ENCODE measurements at places on chromosomes 13 and 19.

DNA sequence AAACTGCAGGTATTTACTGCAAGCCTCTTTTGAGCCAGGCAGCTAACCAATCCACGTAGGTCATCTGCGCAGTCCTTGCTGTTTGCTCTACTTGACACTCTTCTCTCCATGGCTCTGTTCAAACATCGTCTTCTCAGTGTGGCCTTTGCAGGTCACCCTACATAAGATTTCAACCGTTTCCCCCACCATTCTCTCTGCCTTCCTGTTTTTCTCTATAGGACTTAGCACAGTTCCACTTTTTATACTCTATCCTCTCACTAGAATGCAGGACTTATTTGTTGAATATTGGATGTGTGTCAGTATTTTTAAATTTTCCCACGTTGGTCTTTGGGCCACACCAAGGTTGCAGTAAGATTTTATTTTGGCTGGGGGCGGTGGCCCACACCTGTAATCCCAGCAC, 1.7 kb upstream of the FBXW9 start:
- DNase-seq: no peak

GRCh38 chr13:34065928-34066327, 248.0 kb downstream of the RFC3 start:
- no peak for DNase-seq

DNA sequence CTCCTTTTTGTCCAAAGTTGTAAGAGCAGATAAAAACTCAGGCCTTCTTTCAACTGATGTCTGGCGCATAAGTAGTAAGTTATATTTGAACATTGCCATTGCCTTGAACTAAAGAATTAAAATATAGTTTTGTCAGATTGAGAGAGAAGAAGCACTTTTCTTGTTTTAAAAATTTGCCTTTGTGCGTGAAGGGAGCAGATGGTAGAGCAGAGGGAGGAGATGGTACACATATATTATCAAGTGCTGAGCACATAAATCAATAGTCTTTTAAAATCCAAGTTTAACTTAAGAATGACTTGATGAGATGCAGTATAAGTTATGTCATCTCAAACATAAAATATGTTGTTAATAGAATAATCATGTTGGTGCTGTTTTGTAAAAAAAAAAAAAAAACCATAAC, 504.6 kb upstream of the KLHL1 start:
- DNase-seq: no peak

- DNase-seq: no peak
Measured at GRCh38 chr19:41540041-41540695, 35.8 kb upstream of the CEACAM21 start.

DNA sequence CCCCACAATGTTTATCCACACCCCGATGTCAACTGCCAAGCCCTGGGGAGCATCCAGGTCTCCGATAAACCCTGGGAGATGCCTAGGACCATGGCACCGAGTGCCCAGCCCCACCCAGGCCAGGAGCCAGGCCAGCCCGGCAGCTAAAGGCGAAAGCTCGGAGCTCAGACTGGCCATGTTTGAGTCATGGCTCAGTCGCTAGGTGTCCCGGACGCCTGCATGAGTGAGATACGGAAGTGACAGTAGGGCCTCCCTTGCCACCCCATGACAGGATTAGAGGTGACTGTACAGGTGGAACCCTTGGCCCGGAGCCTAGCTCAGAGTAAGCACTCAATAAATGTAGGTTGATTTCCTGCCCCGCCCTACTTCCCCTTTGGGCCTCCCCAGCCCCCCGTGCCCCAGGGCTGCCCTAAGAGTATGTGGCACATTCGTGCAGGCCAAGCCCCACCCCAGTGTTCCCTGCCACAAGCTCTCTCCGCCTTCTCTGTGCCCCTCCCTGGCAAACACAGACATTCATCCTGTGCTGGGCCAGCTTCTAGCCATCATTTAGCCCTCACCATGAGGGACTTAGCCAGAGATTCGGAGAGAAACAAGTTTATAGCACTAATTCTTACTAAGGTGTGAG, 5.8 kb upstream of the TPM4 start:
- DNase-seq: no peak

DNA sequence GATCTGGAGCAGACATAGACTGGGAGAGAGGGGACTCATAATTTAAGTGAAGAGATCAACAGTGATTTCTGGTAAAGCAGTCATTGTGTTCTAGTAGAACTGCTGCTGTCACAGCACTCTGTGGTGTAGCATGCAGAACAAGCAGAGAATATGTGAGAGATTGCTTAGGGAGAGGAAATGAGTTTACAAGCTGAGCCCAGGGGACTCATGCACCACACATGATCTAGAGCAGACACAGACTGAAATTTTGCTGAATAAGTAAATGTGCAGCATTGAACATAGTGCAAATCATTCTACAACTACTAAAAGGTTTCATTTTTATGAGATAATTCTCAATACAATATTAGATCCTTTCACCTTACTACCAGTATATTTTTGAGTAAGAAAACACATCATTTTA, 125.7 kb downstream of the MYO16 start:
- no peak for DNase-seq

DNA sequence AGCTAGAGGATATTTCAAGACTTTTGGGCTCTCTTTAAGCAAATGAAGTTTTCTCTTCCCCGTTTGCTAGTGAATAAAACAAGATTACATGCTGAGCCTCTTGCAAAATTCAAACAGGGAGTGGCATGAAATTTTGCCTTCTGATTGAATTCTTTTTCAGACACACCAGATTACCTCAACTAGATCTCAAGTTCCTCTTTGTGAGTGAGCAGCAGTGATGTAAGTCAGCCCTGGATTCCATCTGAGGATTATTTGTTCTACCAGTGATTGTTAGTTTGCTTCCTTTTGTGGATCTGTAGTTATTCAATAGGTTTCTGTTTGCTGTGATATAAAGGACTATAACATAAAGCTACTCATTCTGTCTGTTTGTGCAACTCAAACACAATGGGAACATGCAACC, 407.7 kb downstream of the LMO7 start:
- DNase-seq: no peak

DNA sequence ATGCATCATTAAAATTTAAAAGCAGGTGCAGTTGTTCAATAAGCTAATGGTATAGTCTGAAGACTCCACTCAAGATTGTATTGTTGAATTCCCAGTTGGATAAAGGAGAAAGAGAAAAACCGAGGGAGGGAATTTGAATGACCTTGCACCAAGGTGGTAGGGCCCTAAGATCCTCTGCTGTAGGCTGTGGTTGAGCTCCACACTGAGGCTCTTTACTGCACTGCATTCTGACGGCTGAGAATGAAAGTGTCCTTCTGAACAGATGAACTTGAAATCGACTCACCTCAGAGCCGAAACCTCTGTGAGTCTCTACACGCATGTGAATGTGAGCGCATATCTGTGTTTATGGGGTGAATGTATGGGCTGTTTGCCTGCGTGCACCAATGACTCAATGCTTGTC, 388.9 kb upstream of the DACH1 start:
- DNase-seq: no peak

GRCh38 chr19:44611812-44612295, 1.5 kb upstream of the IGSF23 start:
- DNase-seq: no peak

GRCh38 chr13:21100994-21101757, 39.8 kb upstream of the LATS2 start:
- DNase-seq: no peak

GRCh38 chr13:51291341-51291740, 48.1 kb upstream of the SERPINE3 start:
- DNase-seq: no peak

DNA sequence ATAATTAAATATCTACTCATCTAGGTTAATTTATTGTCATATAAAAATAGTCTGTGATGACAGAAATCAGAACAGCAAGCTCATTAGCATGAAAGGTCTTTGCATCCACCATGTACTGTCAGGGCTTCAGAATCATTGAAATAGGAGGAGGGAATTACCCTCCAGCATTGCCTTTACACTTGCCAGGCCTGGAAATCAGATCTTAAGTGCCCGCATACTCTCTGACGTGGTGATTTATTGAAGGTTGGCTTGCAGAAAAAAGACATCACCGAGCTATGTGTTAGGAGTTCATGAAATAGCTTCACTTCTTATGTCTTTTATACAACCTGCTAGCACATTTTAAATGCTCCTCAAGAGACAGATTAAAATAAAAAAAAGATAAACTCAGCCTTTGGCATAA, 661.7 kb upstream of the SLITRK1 start:
- DNase-seq: no peak
